ENCODE measurements at places on chromosomes 6 and 20.

DNA sequence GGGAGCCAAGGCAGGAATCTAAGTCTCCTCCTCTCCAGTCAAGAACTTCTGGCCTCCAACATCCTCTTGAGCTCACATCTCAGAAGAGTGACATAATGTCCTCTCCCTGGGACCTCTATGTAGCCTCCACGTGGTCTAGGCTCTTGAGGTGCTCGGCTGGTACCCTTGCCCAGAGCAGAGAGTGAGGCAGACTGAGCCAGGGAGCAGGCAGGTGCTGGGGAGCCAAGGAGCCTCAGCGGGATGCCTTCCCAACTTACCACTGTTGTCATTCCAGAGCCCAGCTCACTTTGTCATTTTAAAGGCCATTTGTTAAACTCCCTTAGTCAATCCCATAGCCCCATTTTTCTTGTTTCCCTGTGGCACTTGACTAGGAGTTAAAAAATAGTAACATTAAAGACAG is 52.1 kb upstream of the DUSP22 start:
- H3K27me3 ChIP-seq: no peaks in the 10 kb centered on the region
- no peak overlapping the region for H3K4me3 ChIP-seq
- H3K4me1 ChIP-seq: no peaks in the 10 kb centered on the region
- H3K36me3 ChIP-seq: no peaks in the 10 kb centered on the region

DNA sequence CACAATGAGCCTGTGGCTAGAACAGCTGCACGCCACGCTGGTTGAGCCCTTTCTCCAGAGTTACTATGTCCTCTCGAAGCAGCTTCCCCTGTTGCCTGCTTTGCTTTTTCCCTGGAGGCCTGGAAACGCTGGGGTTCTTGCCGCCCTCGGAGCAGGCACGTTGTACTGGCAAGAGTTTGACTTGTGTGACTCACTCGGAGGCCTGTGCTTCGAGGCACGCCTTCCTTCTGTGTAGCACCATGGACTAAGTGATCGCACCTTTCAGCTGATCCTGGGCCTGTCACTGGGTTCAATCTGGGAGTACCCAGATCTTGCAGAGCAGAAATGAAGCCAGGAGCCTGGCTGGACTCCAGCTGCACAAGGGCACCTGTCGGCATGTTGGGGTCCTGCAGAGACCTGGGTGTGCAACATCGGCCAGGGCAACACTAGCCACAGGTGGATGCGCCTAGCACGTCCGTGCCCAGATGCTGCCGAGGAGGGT is 5.2 kb downstream of the INSM1 start:
- no peaks in the 10 kb centered on the region for H3K36me3 ChIP-seq
- DNase-seq: no peak
- H3K4me3 ChIP-seq: no peak overlapping the region
- peaks cover 63% of the 10 kb centered on the region for H3K27me3 ChIP-seq
- peaks cover 8% of the 10 kb centered on the region for H3K4me1 ChIP-seq

DNA sequence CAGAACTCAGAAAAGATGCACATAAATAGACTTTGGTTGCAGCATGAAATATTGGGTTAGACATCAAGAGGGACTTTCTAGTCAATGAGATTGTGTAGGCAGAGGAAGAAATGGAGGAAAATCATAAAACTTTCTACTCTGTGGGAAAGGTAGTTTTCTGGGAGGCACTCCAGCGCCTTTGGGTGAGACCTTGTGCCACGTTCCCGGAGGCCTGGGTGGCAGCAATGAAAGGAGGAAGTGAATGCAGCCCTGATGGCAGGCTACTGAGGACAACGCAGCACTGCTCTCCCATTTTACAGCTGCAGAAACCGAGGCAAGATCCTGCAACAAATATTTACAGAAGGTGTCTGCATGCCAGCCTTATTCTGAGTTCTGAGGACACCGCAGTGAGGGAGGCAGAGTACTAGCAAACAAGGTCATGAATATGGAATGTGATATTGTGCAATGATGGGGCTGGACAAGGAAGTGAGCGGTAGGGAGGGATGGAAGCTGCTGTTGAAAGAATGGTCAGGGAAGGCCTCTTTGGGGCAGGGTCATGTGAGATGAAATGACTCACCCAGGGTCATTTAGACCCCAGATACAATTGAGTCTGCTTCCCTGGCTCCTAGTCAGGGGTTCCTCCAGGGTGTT is 159.1 kb downstream of the TFAP2C start:
- H3K4me3 ChIP-seq: no peak overlapping the region
- H3K36me3 ChIP-seq: no peaks in the 10 kb centered on the region
- no peaks in the 10 kb centered on the region for H3K4me1 ChIP-seq
- no peak for DNase-seq

GRCh38 chr6:155710704-155711103 is 255.1 kb upstream of the NOX3 start:
- no peak overlapping the region for H3K4me3 ChIP-seq
- H3K36me3 ChIP-seq: no peaks in the 10 kb centered on the region
- DNase-seq: no peak
- H3K27ac ChIP-seq: no peak overlapping the region

GRCh38 chr6:108961985-108962384 is 113.8 kb downstream of the ARMC2 start:
- H3K4me1 ChIP-seq: peaks cover 1% of the 10 kb centered on the region
- DNase-seq: no peak
- H3K27me3 ChIP-seq: no peaks in the 10 kb centered on the region
- H3K36me3 ChIP-seq: peaks cover 6% of the 10 kb centered on the region

DNA sequence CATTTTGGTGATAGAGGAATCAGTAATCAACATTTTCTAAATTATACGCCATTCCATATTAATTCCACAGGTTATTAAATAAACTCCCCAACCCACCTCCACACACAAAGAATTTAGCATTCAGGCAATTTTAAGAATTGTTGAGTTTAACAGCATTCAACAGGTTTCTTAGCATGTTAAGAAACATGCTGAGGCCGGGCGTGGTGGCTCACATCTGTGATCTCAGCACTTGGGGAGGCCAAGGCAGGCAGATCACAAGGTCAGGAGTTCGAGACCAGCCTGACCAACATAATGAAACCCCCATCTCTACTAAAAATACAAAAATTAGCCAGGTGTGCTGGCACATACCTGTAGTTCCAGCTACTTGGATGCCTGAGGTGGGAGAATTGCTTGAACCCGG is 64.0 kb upstream of the PHACTR2 start:
- no peaks in the 10 kb centered on the region for H3K36me3 ChIP-seq
- H3K27ac ChIP-seq: no peak overlapping the region
- no peak for DNase-seq
- no peak overlapping the region for H3K4me3 ChIP-seq
- no peaks in the 10 kb centered on the region for H3K4me1 ChIP-seq
- H3K27me3 ChIP-seq: no peaks in the 10 kb centered on the region

GRCh38 chr6:50264995-50265571 is 215.4 kb upstream of the DEFB112 start:
- no peaks in the 10 kb centered on the region for H3K27me3 ChIP-seq
- no peaks in the 10 kb centered on the region for H3K36me3 ChIP-seq
- no peak overlapping the region for H3K27ac ChIP-seq
- peak; percentile 56 for DNase-seq

DNA sequence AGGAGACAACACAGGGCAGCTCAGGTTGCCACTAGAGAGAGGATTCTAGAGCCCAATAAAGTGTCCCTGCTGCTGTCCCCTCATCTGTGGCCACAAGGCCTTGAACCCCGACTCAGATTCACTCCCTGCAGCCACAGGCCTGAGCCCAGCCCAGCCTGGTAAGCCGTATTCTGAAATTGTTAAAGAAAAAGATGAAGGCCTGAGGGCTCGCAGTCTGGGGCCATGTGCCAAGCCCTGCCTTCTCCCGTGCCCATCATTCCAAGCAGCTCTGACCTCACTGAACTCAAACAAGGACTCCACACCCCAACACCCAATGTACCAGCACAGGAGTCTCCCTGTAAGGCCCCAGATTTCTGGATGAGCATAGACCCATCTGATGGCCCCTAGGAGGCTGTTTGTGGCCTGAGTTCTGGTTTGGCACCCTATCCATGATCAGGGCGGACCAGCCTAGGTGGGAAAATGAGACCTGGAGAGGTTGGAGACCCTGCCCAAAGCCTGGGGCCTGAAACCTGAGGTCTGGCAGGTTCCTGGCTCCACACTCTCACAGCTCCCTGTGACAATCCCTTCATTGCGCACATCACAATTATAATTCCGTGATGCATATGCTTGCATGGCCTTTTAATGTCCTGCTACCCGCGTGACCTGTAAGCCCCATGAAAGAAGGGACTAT is 62.0 kb upstream of the TOP1 start:
- no peak overlapping the region for H3K27ac ChIP-seq
- no peaks in the 10 kb centered on the region for H3K27me3 ChIP-seq
- H3K4me1 ChIP-seq: peaks cover 9% of the 10 kb centered on the region
- H3K4me3 ChIP-seq: no peak overlapping the region

GRCh38 chr6:14670806-14671205 is 553.2 kb downstream of the CD83 start:
- peaks cover 3% of the 10 kb centered on the region for H3K4me1 ChIP-seq
- H3K36me3 ChIP-seq: no peaks in the 10 kb centered on the region
- H3K27ac ChIP-seq: no peak overlapping the region
- no peak overlapping the region for H3K4me3 ChIP-seq
- DNase-seq: no peak

GRCh38 chr20:19885939-19886660 is 128.0 kb downstream of the RIN2 start:
- H3K4me1 ChIP-seq: peaks cover 32% of the 10 kb centered on the region
- DNase-seq: no peak
- H3K27ac ChIP-seq: peak overlapping the region; percentile 84
- H3K36me3 ChIP-seq: no peaks in the 10 kb centered on the region
- peak overlapping the region; percentile 14 for H3K4me3 ChIP-seq
- no peaks in the 10 kb centered on the region for H3K27me3 ChIP-seq
